ENCODE measurements at places on chromosomes 12 and 14.

- DNase-seq, result no peak
Observed at GRCh38 chr12:120457133-120457532, 10.9 kb downstream of the GATC start.

- DNase-seq, result no peak
Observed at GRCh38 chr12:28540324-28540714, 350.1 kb downstream of the CCDC91 start.

DNA sequence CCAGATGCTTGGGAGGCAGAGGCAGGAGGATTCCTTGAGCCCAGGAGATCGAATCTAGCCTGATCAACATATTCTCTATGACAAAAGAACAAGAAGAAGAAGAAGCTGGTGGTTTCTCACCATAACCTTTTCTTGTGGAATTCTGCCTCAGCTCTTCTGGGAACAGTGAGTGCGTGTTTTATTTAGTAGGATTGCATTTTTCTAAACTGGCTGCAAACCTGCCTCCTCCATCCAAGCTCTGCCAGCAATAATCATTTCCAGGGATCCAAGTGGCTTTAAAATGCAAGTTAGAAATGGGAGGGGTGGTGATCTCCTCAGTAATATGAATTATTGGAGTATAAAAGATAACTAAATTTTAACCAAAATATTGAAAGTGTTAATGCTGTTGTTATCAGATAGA is 46.1 kb upstream of the MMP17 start:
- DNase-seq, result no peak

- no peak for DNase-seq
Observed at GRCh38 chr12:115852054-115852453, 425.4 kb downstream of the MED13L start.

DNA sequence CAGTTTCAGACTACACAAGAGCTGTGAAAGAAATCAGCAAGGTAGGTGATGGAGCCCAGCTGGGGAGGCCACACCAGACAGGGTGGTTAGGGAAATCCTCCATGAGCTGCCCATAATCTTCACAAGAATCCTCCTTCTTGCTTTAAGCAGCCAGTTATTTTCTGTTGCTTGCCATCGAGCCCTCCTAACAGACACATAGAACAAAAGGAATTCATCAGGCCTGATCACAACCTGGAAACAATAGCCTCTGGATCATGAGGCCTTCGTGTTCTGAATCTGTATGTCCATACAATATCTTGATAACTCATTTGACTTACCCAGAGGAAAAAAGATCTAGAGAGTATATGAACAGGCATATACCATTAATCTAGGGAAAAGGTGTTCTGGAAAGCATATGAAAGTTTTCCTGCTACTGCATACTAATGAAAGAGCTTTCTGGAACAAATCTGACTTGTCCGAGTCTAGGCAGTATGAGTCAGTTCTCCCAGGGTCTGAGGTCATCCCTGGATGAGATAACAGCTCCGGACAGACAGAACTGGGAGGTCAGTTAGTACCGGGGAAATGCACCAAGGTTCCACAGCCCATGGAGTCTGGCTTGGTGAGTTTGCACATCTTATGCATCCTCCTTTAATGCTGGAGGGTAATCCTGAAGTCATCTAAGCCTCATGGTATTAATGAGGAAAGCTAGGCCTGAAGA is 52.8 kb upstream of the ELK3 start:
- DNase-seq, result no peak

- DNase-seq, result no peak
Observed at GRCh38 chr14:84581041-84581440, 948.9 kb upstream of the FLRT2 start.

GRCh38 chr14:65187421-65188049 is 85.2 kb upstream of the MAX start:
- no peak for DNase-seq

- no peak for DNase-seq
Observed at GRCh38 chr12:31370531-31371255, 44.7 kb upstream of the SINHCAF start.

DNA sequence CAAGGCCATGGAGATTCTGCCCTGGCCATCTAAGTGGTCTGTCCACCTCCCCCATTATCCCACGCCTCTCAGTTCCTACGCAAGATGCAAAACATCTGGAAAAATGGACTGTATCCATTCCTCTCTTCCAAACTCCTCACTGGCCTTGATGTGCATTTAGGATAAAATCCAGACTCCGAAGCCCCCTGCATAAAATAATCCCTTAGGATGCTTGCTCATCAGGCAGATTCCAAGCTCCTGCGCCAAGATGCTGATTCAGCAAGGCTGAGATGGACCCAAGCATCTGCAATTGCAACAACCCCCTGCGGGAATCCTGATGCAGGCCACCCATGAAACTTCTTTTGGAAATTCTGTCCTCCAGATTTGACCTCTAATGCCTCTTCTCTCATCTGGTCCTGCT is 81.6 kb downstream of the SPRING1 start:
- DNase-seq, result no peak

DNA sequence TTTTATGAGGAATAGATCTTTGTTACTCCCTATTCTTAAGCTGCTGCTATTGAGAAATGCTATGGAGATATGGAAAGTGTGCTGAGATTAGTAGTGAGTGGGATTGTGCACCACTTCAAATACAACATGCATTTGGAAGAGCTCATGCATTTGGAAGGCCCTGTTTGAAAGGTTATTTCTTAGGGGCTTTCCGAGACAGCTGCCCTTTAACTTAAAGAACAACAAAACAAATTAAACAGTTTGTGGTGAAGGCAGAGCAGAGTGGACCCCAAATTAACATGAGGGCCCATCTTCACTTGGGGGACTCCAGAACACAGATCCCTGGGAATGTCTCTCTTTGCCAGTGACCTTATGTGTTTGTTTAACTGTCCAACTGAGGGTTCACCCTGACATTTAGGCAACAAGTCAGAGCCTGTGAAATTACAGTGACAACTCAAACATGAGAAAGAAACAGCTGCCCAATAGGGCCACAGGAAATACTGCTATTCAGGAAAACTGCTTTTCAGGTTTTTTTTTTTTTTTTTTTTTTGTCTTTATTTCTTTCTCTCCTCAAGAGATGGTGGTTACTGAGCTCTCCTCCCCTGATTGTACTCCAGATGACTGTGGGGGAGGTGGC is 41.4 kb upstream of the IGF1 start:
- no peak for DNase-seq

DNA sequence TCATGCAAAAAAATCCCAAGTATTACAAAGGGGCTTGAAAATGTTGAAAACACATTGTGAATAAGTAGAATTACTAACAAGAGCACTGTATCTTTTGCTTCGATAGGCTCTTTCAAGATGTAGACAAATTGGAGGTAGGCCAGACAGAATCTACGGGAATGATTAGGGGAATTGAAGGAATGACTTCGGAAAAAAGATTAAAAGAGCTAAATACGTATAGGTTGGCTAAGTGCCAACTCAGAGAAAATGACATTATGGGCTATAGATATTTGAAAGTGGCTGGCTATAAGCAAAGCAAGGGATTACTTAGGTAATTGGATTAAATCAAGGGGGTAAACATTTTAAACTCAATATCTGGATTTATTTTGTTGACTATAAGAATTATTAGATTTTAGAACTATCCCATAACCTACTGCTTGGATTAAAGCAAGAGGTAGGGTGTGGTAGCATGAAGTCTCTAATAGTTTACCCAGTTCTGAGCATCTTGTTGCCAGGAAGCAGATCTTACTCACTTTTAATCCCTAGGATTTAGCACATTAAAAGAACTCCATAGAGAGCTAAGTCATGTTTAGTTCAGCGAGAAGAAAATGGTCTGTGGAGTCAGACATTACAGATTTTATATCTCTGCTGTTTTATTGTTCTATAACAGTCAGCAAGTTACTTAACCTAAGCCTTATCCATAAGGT is 489.8 kb downstream of the DIO2 start:
- DNase-seq, result no peak

DNA sequence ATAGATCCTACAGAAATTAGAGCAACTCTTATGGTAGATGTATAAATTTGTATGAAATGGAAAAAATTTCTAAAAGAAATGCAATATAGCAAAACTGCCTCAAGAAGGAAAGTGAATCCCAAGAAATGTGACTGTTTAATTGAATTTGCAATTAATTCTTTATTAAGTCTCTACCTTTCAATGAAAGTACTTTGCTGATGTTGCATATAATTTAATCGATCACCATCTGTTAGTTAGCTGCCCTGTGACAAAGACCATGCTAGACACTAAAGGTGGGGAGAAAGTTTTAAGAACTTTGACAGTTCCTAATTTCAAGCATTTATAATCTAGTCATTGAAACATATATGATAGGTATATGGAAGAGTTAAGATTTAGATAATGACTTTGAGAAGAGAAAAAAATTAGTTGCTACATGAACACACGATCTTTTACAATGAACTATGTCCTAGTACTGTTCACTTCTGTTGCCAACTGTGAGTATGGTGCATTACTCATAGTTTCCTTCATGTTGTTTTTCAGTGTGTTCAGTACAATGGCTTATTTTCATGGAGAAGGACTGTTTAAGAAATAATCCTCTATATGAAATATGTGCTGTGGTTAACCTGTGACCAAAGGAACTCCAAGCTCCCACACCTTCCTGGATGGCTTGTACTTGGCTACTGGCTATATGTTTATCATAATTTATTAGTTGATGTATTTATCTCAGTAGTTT is 128.4 kb downstream of the METTL25 start:
- no peak for DNase-seq

DNA sequence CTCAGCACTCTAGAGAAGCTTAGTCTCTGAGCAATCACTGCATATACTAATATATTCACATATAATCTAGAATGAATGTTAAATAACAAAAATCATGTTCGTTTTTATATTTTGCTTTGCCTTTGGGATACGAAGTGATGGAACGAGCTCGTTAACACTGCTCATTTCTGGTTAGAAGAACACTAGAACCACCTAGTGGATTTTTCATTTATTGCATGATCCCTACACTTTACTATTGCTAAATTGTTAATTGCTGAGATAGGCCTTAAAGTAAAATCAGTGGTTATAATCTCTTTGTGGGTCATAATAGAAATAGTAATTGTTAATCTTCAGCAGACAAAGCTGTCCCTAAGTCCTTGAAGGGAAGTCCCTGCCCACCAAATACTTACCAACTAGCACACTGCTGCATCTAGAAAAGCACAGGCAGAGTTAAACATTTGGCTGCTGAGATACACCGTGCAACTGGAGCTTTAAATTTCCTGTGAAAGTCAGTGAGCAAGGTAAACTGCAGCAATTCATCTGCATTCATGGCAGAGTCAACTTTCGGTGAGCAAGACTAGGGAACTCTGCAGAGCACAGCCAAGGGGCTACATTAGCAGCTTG is 353.7 kb downstream of the APAF1 start:
- DNase-seq, result no peak

DNA sequence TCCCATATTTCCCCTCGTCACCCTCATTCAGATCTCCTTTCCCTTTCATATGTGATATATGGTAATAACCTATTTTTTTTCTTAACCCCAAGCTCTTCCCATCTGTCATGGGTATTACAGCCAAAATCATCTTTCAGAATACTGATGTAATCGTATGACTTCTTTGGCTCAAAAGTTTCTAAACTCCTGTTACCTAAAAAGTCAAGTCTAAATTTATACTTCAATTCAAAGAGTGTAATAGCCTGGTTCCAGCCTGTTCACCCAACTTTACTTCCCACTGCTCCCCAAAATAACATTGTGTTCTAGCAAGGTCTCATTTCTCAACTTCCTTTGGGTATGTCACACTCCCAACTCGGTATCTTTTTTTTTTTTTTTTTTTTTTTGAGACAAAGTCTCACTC is 48.5 kb downstream of the TBK1 start:
- DNase-seq, result no peak

Measured in stimulated activated CD4-positive, alpha-beta T cell treated with anti-CD3 and anti-CD28 coated beads, TNF-alpha, amount 100 ng/mL, for 24 hours (primary cell).